ENCODE measurements at places on chromosomes 11 and 22. TPM values are rescaled to one million over a fixed set of nuclear protein-coding genes. Genes with fewer than 3 reads are reported as not detected.

PDE3B gene
- 9.5 TPM for polyA plus RNA-seq

OR56A3 gene
- not detected for polyA plus RNA-seq

TUBA8 gene
- polyA plus RNA-seq = 2.6 TPM

SLN gene
- polyA plus RNA-seq = 0.41 TPM

CXCR5 gene
- polyA plus RNA-seq = not detected

SERPINH1 gene
- polyA plus RNA-seq = 320 TPM

PKDREJ gene
- polyA plus RNA-seq = 0.30 TPM

SAA4 gene
- polyA plus RNA-seq = not detected

SLC37A2 gene
- polyA plus RNA-seq = 1.6 TPM

SEPTIN3 gene
- polyA plus RNA-seq = 4.9 TPM

PYGM gene
- polyA plus RNA-seq = 2.3 TPM

KIRREL3 gene
- polyA plus RNA-seq = 1.5 TPM

ASRGL1 gene
- polyA plus RNA-seq = 49.1 TPM

KCNK4 gene
- polyA plus RNA-seq = not detected

INSC gene
- polyA plus RNA-seq = 0.66 TPM

PLAAT4 gene
- 11.0 TPM for polyA plus RNA-seq

LINC01488 gene
- polyA plus RNA-seq = not detected

NXPE2 gene
- polyA plus RNA-seq = 0.42 TPM

DEUP1 gene
- polyA plus RNA-seq = 1.3 TPM

ST14 gene
- 31.8 TPM for polyA plus RNA-seq

OR52I2 gene
- polyA plus RNA-seq = not detected

SCGB1A1 gene
- polyA plus RNA-seq = not detected

MS4A4E gene
- polyA plus RNA-seq = 0.82 TPM

SCGB1C1 gene
- 0.83 TPM for polyA plus RNA-seq

C11orf91 gene
- polyA plus RNA-seq = not detected

A4GALT gene
- 16.2 TPM for polyA plus RNA-seq

CBLIF gene
- 0.08 TPM for polyA plus RNA-seq

KCNJ11 gene
- 2.7 TPM for polyA plus RNA-seq

OR52N4 gene
- not detected for polyA plus RNA-seq

PANX3 gene
- not detected for polyA plus RNA-seq

SYVN1 gene
- polyA plus RNA-seq = 47.0 TPM

FAT3 gene
- polyA plus RNA-seq = 8.6 TPM

TYMP gene
- polyA plus RNA-seq = 1.1 TPM

HBE1 gene
- 7.2 TPM for polyA plus RNA-seq

KCNE3 gene
- 29.7 TPM for polyA plus RNA-seq

MRGPRE gene
- polyA plus RNA-seq = not detected

NXPE1 gene
- 0.08 TPM for polyA plus RNA-seq

OR5B17 gene
- polyA plus RNA-seq = not detected

CARD10 gene
- polyA plus RNA-seq = 25.3 TPM

FAM180B gene
- polyA plus RNA-seq = 0.40 TPM

TP53I11 gene
- 66.0 TPM for polyA plus RNA-seq

KDELR3 gene
- polyA plus RNA-seq = 14.2 TPM

MMP1 gene
- not detected for polyA plus RNA-seq

GRIA4 gene
- 0.87 TPM for polyA plus RNA-seq

MUC2 gene
- polyA plus RNA-seq = 0.01 TPM

OR2D2 gene
- polyA plus RNA-seq = not detected

MLC1 gene
- polyA plus RNA-seq = 0.73 TPM

FADD gene
- polyA plus RNA-seq = 16.4 TPM

APOL3 gene
- 13.3 TPM for polyA plus RNA-seq

GLB1L3 gene
- polyA plus RNA-seq = 1.4 TPM

CDC42EP2 gene
- 12.7 TPM for polyA plus RNA-seq

UEVLD gene
- 21.5 TPM for polyA plus RNA-seq

QSER1 gene
- polyA plus RNA-seq = 42.8 TPM

OR2AT4 gene
- polyA plus RNA-seq = not detected

CFAP300 gene
- 7.0 TPM for polyA plus RNA-seq

B3GAT1 gene
- 3.5 TPM for polyA plus RNA-seq

TRIM66 gene
- polyA plus RNA-seq = 7.3 TPM

All from right renal pelvis (tissue), 4 donors.